Aorta (tissue), 5 donors: ENCODE measurements at places on chromosomes 7 and 10.

- no peak for DNase-seq
These were observed 679.6 kb downstream of the PARD3 start for GRCh38 chr10:34135515-34135914.

DNA sequence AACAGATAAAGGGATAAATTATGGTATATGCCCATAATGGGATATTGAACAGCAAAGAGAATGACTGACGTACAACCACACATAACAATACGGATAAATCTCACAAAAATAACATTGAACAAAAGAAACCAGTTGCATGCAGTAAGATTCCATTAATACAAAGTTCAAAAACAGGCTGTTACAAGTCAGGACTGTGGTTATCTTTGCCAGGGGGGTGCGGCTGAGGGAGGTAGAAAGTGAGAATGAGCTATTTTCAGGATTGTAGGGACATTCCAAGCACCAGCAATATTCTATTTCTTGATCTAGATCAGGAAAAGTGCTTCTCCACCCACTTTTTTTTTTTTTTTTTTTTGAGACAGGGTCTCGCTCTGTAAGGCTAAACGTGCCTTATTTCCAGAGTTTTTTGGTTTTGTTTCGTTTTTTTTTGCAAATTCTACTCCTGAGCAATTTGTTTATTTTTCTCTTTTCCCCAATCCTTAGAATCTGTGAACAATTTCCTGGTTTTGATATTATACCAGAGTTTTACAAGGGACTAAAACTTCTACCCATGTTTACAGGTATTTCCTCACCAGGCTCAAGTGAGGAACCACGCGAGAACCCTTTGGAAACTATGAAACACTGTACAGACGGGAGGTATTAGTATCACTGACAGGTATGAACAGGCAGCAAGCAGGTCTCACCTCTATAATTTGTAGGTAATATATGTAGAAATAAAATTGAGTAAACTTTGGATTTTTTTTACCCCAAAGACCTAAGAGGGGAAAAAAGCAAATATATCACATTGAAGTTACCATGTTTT lies 9.9 kb downstream of the SMURF1 start:
- no peak for DNase-seq

DNA sequence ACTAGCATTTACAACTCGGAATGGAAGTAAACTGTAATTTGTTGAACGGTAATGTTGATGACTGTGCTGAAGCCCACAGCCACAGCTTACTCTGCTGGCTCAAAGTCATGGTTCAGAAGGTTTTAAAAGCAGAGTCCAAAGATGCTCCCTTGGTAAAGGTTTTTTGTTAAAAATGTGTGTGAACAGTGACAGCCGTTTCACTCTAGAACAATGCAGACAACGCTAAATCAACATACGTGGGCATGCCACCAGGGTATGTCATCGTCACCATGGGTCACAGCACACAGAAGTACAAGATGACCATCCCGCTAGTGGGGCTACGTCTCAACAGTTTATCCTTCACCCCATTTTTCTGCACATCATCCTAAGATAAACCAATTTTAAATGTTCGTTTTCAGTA lies 106.5 kb upstream of the LANCL2 start:
- DNase-seq, result no peak

- peak; percentile 57 for DNase-seq
These were observed 109.9 kb downstream of the ITGB8 start for GRCh38 chr7:20440472-20441105.

- no peak for DNase-seq
These were observed 55.3 kb downstream of the TCF7L2 start for GRCh38 chr10:113005380-113005779.

DNA sequence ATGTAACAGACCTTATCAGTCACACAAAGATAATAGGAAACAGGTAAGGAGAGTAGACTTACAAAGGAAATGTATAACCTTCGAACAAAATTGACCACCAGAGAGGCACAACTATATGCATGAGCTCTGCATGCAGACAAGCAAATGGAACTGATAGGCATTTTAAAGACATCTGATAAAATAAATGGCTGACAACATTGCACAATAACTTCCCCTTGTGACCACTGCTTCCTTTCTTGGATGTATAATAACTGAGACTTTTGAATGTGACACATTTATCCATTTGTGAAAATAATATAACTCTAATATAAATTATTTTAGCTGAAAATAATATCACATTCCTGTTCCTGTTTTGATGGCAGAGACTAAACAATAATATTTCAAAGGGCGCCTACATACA lies 654.2 kb upstream of the STEAP1 start:
- no peak for DNase-seq

DNA sequence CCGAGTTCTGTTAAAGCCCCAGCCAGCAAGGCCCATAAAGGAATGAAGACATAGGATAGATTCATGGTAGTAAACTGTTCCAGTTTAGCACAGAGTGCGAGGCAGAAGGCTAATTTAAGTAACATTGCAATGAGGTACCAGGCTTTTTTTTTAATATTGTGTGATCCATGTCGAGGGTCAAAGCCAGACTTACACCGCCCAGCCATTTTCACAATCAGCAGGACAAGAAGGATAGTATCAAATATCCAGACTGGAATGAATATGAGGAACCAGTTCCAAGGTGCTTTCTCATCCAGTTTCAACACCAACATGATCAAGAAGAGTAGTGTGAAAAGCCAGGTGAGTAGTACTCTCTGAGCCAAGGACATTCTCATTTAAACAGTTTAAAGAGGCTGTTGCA lies 4.2 kb downstream of the TMEM60 start:
- DNase-seq, result no peak
